ENCODE measurements at places on chromosomes 13 and 19.

- DNase-seq = no peak
These were observed 87.3 kb downstream of the STK24 start for GRCh38 chr13:98489446-98490194.

- no peak for DNase-seq
These were observed 137.7 kb downstream of the COL4A1 start for GRCh38 chr13:110168999-110169933.

GRCh38 chr13:27353166-27353583 lies 71.2 kb upstream of the GTF3A start:
- DNase-seq = no peak

DNA sequence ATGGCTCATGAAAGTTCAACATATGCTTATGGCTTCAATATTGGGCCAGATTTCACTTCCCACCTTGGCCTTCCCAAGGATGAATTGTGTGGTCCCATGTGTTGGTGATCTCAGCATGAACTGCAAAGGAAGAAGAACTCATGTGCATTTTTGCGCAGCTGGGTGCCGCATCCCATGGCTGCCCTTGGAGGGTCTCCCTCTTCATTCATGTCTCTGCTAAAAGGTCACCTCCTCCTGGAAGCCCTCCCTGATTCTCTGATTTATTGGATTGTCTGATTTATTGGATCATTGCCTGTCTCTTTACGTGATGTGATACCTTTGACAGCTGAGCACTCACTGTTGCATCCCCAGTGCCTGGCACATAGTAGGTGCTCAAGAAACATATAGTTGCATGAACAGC lies 1.7 kb upstream of the CYP4F8 start:
- no peak for DNase-seq

DNA sequence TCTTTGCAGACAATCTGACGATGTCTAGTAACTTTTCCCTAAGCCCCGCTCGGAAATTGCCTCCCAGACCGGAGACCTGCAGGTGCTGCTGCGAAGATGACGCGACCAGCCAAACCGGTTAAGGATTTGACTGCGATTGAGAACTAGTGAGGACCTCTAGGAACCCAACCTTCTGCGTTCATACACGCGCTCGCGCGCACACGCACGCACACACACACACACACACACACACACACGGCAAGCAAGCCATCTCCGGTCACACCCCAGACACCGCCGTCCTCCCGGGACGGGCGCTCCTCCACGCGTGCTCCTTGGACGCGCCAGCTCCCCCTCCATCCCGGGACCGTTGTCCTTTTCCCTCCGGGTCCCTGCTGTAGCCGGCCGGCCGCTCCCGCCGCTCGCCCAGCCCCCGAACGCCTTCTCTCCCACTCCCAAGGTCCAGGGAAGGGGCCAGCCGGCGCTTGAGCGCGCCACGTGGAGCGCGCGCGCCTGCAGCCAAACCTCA lies 1.2 kb downstream of the TBC1D4 start:
- DNase-seq = no peak

- DNase-seq = no peak
These were observed 29.6 kb upstream of the CACTIN start for GRCh38 chr19:3656073-3656746.

GRCh38 chr13:90889906-90890834 lies 457.3 kb upstream of the MIR17HG start:
- no peak for DNase-seq

Data from iPS DF 19.7 (cell line).